ENCODE measurements at places on chromosomes 7 and 10. TPM values are rescaled to one million over a fixed set of nuclear protein-coding genes. Genes with fewer than 3 reads are reported as not detected.
A peak's percentile ranks its signal among the peaks of the same experiment; 100 is the strongest.

DNA sequence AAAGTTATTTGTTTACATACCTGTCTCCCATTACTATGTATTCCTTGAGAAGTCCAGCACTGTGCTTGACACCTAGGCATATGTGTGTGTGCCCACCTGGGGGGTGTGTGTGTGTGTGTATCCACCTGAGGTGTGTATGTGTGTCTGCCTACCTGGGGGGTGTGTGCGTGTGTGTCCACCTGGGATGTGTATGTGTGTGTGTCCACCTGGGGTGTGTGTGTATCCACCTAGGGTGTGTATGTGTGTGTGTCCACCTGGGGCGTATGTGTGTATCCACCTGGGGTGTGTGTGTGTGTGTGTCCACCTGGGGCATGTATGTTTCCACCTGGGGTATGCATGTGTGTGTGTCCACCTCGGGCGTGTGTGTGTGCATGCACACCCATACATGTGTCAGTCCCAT, 603.5 kb downstream of the PHTF2 start:
- no peak for DNase-seq

DNA sequence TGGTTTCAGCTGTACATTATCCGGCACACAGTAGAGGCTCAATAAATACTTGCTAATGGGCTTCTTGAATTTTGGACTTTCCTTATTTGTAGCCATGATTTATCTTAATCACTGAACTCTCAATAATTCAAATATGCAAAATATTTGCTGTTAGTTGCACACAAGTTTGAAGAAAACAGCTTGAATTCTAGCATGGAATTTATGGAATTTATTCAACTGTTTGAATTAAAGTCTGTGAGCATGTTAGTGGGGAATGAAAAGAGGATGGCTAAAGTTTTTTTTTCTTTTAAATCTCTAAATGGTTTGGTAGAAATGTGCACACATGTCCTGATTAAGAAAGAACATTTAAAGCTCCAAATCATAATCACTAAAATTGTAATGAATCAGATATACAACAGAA, 42.5 kb downstream of the SIRT1 start:
- DNase-seq, result no peak

The SUGCT gene
- 14.3 TPM for total RNA-seq

The ADGRA1 gene
- total RNA-seq, result 0.83 TPM

The NCF1 gene
- 1.0 TPM for total RNA-seq

The ZNF800 gene
- total RNA-seq, result 13.0 TPM

GRCh38 chr7:105036217-105037168, 22.5 kb downstream of the KMT2E start:
- no peak for DNase-seq

- DNase-seq, result no peak
Measured at GRCh38 chr7:18861514-18862118, 255.8 kb downstream of the TWIST1 start.

GRCh38 chr10:30041196-30042105, 17.9 kb downstream of the JCAD start:
- no peak for DNase-seq

- DNase-seq, result peak; percentile 86
Measured at GRCh38 chr10:28984431-28984830, 304.4 kb upstream of the LYZL1 start.

GRCh38 chr10:9075420-9075819, 1020.9 kb downstream of the GATA3 start:
- DNase-seq, result no peak

DNA sequence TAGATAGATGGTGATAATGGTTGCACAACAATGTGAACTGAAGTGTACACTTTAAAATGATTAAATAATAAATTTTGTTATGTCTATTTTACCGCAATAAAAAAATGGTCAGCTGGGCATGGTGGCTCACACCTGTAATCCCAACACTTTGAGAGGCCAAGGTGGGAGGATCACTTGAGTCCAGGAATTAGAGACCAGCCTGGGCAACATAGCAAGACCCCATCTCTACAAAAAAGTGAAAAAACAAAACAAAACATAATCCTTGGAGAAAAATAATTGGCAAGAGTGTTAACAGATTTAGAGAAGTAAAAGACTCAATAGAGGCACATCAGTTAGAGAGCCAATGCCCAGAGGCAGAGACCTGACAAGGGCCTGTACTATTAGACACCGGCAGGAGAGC, 9.9 kb upstream of the RPEL1 start:
- no peak for DNase-seq

GRCh38 chr7:108711611-108712010, 141.9 kb downstream of the DNAJB9 start:
- DNase-seq, result no peak

The MBL2 gene
- total RNA-seq, result 108 TPM

DNA sequence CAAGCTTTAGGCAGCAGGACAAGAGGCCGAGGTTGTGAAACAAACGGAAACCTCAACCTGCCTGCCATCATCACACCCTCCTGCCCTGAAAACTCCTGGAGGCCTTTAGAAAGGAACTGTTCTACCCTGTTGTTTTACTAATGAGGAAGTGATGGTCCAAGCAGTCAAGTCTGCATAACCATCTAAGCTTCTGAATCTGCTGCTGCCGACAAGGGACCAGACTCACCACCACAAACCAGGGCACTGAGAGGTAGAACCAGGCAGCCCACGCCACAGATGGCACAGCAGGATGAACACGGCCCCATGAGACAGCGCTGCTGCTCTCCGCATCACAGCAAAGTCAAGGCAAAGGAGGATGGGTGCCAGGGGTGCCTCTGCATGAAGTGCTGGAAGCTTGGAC, 209.4 kb downstream of the CELF2 start:
- DNase-seq, result no peak

DNA sequence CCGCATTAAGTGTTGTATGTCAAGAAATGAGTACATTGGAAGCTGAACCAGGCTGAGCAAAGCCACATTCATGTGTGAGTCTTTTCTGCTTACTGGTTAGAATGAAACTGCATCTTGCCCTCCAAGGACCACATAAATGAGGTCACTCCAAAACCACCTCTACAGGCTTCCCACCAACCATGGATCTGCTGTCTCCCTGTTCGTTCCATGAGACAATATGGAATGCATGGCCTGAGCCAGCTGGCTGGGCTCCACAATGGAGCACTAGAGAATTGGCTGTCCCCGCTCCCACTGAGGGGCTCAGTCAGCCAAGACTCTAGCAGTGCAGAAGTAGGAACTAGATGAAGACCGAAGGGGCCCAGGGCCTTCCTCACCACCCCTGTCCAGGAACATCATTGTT, 120.8 kb downstream of the TNS3 start:
- DNase-seq, result no peak

GRCh38 chr10:3982746-3983442, 197.9 kb upstream of the KLF6 start:
- no peak for DNase-seq

GRCh38 chr7:22876986-22877729, 54.5 kb upstream of the TOMM7 start:
- no peak for DNase-seq

DNA sequence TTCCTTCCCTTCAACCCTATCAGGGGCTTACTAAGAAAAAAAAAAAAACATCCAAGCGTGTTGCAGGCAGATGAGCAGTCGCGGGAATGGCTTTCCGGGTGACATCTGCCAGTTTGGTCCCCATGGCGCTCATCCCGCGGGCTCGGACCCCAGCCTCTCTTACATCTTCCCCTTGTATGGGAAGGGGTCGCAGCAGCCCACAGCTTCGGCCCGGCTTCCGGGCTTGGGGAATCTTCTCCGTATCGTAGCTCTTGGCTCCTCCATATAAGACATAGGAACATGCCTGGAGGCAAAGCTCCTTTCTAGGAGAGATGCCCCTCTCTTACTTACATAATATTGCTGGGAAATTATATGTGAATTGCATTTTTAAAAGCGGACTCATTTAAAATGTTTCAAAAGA, 99.5 kb downstream of the CUX1 start:
- DNase-seq, result no peak

GRCh38 chr7:47587976-47588375, 6.1 kb upstream of the TNS3 start:
- DNase-seq, result no peak

GRCh38 chr10:4372601-4373000, 453.4 kb upstream of the AKR1E2 start:
- no peak for DNase-seq

- DNase-seq, result peak; percentile 37
Measured at GRCh38 chr10:132638130-132638515, 100.5 kb downstream of the INPP5A start.

The GIMAP4 gene
- total RNA-seq, result 9.8 TPM

GRCh38 chr7:9091282-9091681, 657.9 kb downstream of the NXPH1 start:
- DNase-seq, result no peak

GRCh38 chr10:71684356-71685173, 35.0 kb downstream of the C10orf105 start:
- DNase-seq, result no peak

GRCh38 chr10:15427843-15428414, 56.8 kb upstream of the FAM171A1 start:
- DNase-seq, result no peak

The OGDHL gene
- 88.9 TPM for total RNA-seq

DNA sequence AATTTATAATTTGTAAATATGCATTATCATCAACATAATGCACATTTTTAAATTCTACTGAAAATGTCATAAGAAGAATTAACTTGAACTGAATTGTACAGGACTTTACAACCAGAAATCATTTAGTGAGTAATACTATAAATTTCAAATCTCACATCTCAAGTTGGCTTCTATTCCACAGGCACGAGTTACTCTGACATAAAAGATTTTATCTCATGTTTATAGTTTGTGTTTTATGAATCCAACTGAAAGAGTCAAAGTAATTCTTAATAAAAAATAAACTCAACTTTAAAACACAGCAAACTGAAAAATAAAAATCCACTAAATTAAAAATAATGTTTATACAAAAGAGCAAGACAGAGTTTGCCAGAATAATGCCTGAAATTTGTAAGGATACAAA, 129.2 kb downstream of the CD36 start:
- DNase-seq, result no peak

The UFSP1 gene
- 1.8 TPM for total RNA-seq

The GNGT1 gene
- total RNA-seq, result not detected

The KIAA1217 gene
- total RNA-seq, result 26.7 TPM

GRCh38 chr10:35641676-35642034, 441 bp downstream of the FZD8 start:
- DNase-seq, result no peak

DNA sequence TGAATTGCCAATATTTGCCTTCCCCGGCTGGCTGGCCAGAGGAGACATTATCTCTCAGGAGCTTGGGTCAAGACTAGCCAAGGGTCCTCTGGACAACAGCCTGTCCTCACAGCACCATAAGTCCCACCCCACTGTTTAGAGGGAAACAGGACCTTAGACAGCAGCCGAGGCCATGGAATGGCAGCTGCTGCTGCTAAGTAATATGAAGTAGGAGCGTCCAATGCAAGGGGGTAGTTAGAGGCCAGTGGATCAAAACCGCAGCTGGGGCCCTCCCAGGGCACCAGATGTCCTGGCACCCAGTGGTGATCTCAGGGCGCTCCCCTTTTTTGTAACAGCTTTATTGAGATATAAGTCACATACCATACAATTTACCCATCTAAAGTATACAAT, 12.9 kb upstream of the KCP start:
- no peak for DNase-seq

DNA sequence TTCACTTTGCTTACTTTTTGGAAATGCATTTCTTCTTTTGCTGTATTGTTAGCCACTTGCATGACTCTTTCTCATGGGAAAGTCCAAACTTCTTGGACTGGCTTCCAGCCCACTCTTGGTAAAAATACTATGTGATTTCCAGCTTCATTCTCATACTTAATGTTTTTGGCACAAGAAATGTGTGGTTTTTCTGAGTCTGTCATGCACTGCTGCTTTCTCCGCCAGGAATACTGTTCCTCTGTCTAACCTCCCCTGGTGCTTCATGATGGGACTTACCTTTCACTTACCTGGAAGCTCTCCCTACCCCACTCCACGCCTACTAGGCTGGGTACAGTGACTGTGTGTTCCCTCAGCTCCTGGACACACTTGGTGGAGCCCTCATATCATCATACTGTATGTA, 18.7 kb downstream of the MGAM2 start:
- no peak for DNase-seq

DNA sequence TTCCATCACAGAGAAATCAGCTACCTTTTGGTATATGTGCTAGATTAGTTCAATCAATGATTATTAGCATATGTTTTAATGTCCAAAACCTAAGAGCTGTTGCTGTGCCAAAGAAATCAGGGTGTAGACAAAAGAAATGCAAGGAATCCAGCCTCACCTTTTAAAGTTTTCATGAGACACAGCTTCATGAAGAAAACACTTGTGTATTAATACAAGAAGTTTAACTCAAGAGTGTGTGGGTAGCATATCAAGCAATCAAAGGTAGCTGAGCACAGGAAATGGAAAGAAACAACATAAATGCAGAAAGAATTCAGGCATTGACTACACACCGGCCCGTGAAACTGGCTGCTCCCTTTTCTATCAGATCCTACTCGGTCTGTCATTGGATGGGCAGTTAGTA, 76.0 kb upstream of the CAV2 start:
- DNase-seq, result no peak

DNA sequence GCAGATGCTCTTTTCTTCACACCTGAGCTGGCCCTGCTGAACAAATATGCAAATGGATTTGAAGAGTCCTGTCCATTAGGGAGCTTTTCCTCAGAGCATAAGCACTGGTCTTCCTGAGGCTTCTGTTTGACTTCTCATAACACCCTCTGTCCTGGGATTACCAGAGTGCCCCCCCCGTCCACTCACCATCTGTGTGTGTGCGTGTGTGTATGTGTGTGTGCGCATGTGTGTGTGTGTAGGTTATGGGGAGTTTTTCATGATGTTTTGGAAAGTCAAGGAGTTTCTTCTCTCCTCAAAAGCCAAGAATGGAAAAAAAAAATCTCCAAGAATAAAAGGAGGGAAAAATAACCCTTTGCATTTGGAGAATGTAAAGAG, 57.7 kb upstream of the COMTD1 start:
- DNase-seq, result no peak

DNA sequence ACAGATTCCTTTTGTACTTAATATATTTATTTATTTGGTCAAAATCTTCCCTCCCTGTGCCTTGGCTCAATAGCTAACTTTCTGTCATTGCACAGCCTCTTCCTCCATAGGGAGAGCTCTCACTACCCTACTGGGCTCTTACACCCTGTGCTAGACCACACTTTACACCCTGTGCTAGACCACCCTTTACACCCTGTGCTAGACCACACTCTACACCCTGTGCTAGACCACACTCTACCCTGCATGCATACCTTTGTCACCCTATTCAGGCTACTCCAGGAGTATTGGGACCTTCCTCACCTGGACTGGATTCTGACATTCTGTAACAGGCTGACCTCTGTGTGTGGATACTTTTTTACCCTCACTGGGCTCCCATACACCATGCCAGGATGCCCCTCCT, 298.5 kb upstream of the TPK1 start:
- no peak for DNase-seq

The TRIM50 gene
- total RNA-seq, result not detected
